Suppressor macrophage treated with lipopolysaccharide for 1 hour (primary cell): ENCODE measurements at places on chromosomes 5 and 9.

DNA sequence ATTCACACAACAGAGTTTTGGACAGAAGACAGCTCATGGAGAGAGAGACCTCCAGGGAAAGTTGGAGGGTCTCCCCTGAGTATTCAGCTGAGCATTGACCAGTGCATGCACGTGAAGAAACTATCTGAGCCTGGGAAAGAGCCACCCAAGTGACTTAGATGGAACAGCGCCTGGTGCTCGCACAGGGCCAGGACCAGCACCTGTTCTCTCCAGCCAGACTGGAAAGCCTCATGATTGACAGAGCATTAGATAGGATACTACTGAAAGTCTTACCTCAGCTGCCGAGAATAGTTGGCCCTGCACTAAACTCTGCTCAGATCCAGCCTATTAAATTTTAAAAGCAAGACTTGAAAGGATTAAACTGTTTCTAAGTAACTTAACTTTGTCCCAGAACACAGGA lies 28.3 kb upstream of the NEURL1B start:
- DNase-seq: no peak

DNA sequence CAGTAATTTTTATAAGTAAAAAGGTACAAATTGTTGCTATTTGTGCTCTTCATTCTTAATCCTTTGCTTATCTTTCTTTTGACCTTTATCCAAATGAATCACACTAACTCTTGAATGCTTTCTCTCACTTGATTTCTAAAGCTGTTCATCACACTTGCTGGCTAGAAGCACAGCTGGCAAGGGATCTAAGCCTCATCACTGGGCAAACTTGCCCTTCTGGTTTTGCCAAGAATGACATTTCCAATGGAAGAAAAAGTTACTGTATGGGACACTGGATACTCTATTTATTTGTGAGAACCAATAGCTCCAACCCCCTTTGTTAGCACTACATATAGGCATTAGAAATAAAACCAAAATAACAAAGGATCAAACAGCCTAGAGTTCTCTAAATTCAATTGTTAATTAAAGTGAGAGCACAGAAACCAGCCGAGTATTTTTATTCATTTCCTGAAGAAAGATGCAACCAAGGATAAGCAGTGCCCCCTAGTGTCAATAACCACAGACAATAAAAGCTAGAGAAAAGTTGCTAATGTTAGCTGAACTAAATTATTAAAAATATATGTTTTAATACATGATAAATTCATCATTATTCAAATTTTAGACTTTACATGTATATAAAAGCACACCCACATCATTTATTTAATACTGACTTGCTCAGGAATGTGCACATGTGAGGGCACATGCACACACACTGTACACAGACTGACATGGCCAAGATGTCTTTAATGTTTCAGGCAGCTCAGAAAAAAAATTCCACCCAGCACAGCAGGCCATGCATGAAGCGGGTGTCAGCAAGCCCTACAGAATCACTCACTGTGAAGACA lies 59.8 kb upstream of the POU5F2 start:
- DNase-seq: peak; percentile 75

DNA sequence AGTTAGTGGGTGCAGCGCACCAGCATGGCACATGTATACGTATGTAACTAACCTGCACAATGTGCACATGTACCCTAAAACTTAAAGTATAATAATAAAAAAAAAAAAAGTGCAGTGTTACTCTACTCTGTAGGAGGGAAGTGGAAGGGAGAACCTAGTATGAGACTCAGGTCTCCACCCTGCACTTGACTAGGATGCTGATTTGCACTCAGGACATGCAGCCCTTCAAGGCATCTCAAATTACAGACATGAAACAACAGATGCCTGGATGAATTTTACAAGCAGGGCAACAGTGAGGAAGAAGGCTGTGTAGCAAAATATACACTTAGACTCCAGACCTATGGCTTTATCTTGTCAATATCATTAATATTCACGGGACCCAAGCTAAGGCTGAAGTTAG lies 16.5 kb downstream of the TRIM32 start:
- no peak for DNase-seq

DNA sequence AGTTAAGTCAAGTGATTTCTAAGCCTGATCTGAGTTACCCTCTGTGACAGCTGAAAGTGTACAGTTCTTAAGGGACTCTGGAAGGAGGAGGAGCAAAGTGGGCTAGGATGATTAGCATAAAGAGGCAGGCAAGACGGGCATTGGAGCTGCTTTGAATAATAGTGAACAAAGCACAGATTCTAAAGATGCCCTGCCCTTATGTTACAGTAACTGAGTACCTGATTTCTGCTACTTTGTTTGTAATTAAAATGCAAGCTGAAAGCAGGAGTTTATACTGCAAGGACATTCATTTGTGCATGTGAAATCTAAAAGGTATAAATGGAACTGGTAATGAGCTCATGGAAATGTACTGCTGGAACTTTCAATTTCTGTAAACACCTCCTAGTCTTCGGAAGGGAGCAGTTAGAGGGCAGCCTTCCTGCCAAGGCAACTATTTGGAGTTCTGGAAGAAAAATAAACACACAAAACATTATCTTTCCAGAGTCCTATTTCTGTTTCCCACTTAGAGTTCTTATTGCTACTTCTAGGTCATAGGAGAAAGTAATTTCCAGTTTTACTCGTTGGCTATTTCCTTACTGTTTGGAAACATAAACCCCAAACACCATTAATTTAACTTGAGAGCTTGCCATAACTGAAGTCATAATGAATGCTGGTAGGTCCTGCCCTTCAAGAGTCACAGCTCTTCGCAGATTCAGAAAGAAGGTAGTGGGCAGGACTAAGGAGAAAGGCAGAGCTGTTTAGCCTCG lies at the start of gene RANBP3L:
Gene RANBP3L, minus strand, starts transcription at position 45 of the 746 bp plus-strand sequence. CDS start 486 bp downstream, outside the sequence.
- peak; percentile 35 for DNase-seq

DNA sequence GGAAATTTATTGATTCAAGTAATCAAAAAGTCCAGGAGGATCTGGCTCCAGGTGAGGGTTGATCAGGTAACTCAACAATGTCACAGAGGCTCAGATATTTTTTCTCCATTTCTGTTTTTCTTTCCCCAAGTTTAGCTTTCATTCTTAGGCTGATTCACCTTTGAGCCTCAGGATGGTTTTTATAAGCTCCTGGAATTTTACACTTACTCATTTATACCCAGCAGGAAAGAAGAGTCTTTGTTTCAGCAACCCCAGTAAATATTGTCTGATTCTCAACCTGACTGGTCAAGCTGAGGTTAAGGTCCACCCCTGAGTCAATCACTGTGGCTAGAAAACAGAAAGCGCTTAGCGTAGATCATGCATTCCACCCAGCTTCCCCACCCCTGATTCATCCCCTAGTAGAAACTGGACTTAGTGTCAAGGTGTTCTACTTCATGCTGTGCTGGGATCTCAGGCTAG lies 500.6 kb downstream of the KIF4B start:
- no peak for DNase-seq

- DNase-seq: no peak
Observed at GRCh38 chr9:76528056-76528455, 69.1 kb downstream of the GCNT1 start.

GRCh38 chr9:83132768-83133167 lies 69.8 kb upstream of the RASEF start:
- DNase-seq: no peak

DNA sequence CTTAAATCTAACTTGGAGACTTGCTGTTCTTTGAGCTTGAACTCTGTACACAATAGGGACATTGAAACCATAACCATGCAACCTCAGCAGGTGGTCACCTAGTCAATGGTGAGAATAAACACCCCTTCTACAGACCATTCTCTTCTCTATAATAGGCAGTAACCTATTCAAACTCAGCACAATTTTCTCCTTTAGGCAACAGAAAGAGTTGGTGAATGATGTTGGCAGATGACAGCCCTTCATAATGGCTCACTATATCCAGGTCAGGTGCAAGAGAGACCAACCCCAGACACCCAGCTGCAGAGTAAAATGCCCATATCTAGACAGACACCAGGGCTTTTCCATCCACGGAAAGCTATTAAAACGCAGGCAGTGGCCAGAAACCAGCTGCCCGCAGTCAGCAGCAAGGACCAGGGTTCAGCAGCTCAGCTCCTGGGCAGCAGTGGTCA lies 106.7 kb downstream of the SERINC5 start:
- DNase-seq: no peak

DNA sequence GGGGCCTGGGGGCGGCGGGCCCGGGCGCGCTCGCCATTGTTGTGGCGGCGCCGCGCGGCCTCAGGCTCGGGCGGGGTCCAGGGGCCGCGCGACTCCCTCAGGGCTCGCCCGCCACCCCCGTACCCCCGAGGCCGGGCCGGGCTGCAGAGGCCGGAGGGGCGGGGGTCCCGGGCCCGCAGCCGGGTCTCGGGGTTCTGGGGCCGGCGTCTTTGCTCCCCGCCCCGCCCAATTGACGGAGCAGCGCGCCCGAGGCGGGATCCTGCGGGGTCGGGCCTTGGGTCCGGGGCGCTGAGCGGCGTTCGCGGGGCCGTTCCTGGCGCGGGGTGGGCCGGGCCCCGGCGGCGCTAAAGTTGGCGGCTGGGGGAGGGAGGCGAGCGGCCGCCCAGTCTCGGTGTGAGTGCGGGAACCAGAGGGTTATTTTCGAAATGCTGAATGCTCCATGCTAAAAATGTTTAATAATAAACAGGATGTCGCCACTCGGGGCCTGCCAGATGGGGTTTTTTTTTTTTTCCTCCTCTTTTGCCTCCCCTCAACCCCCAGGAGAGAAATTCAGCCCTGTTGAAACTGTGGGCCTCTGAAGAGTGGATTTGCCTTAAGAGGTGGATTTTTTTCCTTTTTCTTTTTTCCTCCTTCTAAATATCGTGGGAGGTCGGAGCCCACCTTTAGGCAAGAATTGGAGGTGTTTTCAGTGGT lies 724 bp downstream of the PRRC2B start:
- peak; percentile 76 for DNase-seq

GRCh38 chr9:24545847-24546522 lies at the start of gene IZUMO3:
TSS of gene IZUMO3 (minus strand) at chr9:24545897. CDS start at chr9:24545649, 248 bp downstream.
- DNase-seq: no peak

- no peak for DNase-seq
Observed at GRCh38 chr9:127770583-127770904, 7.9 kb downstream of the SH2D3C start.

- DNase-seq: no peak
Observed at GRCh38 chr9:136850866-136851775, 1.0 kb upstream of the MAMDC4 start.

DNA sequence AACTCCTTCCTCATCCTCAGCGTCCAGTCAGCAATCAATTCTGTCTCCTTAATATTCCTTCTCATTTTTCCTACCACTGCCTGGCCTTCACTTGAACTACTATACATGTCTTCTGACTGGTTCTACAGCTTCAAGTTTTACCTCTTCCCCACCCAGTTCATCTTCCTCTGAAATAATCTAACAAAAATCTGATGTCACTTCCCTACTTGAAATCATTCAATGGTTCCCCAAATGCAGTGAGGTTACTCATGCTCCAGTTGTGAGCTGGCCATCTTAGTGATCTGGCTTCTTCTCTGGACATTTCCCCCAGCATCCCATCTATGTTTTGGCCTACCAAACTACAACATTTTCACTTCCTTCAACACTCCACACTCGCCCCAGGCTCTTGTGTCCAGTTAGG lies 14.9 kb upstream of the TMEM267 start:
- peak; percentile 45 for DNase-seq

DNA sequence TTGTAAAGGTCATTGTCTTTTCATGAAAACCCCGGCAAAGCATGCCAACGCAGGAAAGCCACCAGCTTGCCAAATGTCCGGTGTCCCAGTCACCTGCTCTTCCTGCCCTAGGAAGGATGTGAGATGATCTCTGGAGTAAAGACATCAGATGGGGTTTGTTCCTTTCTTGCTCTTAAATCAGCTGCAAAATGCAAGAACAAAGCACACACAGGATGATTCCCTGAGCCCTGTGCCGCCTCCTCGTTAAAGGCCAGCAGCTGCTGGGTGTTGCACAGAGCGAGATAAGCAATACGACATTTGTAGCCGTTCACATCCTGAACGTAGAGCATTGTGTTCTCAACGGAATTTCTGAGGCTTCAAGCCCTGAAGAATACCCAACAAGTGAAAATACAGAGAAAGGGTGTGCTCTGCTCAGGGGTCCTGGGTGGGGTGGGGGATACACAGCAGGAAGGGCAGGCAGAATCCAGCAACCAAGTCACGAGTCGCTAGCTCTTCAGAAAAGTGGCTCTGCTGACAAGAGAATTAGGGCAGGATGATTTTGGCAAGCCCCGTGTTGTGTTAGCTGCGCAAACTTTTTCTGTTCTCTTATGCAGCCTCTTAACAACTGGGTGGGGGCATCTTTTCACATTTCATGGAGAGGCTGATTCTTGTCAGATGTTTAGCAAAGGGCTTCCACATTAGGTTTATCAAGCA lies 229.2 kb upstream of the MAP3K1 start:
- DNase-seq: no peak

- peak; percentile 2 for DNase-seq
Observed at GRCh38 chr9:117034866-117035265, 347.8 kb downstream of the TRIM32 start.

- no peak for DNase-seq
Observed at GRCh38 chr9:125794708-125795107, 47.5 kb downstream of the PBX3 start.
